ENCODE measurements at places on chromosomes 7 and 10. TPM values are rescaled to one million over a fixed set of nuclear protein-coding genes. Genes with fewer than 3 reads are reported as not detected.

GRCh38 chr7:155874411-155874810 lies 62.1 kb upstream of the SHH start:
- DNase-seq: no peak

DNA sequence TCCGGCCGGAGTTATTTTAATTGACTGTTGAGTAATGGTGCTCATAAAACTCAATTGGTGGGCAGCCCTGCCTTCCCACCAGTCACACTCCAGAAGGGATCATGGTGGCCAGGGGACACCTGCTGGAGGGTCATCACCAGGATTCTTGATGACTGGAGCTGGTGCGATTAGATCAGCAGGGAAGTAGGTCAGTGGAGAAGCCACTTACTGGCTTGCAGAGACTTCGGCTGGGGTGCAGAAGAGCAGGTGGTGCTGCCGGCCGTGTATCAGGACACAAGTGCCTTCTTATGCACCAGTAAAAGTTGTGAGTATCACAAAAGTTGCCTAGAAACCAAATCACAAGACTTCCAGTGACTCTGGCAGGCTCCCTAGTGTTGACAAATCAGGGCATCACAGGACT lies 82.6 kb upstream of the CHCHD3 start:
- no peak for DNase-seq

DNA sequence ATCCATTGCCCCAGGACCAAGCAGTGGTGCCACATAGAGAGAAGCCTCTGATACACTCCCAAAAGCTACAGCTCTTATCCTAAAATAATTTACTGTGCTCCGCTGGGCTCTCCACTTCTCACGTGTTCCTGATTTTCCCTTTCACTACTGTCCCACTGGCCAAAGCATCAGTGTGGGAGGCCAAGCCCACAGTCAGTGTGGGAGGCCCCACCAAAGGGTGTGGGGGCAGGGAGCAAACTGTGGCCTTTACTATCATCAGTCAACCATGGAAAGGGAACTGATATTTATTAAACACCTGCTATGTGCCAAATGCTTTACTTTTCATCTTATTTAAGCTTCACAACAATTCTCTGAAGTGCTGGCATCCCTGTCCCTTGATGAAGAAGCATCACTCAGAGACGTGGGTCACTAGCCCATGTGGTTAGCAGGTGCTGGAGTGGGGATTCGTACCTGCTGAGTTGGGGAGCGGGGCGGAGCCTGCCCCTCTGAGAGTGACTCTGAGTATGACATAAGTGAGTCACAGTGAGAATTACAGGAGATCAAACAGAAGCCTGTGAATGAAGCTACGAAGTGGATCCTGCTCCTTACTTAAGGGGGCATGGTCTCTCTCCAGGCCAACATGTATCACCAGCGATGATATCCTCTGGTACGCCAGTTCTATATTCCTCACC lies 50.4 kb downstream of the PYROXD2 start:
- DNase-seq: no peak

DNA sequence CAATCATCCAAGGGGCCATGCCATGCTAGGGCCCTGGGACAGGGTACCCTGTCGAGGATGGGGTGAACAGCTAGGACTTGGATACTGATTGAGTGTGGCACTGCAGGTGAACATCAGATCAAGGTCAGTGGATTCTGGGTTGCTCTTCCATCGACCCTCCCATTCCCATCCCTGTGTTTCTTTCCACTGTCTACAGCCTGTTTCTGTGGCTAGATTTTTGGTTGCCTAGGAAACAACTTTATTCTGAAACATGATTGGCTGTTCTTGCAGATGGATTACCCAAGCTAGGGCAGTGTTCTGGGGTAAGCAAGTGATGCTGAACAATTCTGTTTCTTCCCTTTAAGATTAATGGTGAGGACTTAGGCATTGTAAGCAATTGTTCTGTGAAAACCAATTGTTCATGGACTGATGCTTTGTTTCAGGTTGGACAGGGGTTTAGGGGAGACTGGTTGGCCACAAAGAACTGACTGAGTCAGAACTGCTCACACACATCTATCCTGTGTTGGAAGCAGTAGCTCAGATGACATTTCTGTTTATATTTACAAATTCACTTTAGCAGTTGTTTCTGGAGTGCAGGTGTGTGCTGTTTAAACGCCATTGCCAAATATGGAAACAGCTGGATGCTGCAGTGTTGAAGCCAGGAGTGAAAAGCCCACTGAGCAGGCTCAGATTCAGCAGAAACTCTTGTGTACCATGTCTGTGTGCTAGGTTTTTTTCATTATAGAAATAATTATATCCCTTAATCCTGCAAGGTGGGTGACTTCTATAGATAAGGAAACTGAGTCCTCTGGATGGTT lies 102.3 kb upstream of the BTBD16 start:
- no peak for DNase-seq

- DNase-seq: no peak
These were observed 524.5 kb downstream of the PARD3 start for GRCh38 chr10:34290412-34291081.

DNA sequence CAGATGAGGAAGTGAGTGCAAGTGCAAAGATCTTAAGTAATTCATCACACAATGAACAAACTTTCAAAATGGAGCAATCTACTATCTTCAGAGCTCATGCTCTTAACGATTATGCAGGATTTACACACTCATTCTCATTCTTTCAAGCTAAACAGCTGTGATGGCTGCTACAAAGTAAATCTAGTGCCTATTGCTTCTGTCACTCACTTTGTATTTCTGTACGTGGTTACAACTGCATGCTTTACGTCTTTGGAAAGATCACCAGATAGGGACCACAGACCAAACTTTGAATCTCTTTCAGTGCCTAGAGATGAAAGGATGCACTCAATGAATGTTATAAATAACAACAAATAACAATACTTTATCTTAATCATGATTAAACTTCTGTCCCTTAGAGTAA lies 194.6 kb downstream of the MAGI2 start:
- DNase-seq: no peak

GRCh38 chr7:9709216-9709615 lies 1264.5 kb upstream of the PHF14 start:
- DNase-seq: no peak

GPR26 gene
- total RNA-seq: not detected

IPMK gene
- total RNA-seq: 2.8 TPM

MAT1A gene
- 1.5 TPM for total RNA-seq

All from ovary (tissue), 10 donors.